ENCODE measurements at places on chromosomes 11 and 22.

- no peak for DNase-seq
Observed at GRCh38 chr11:116403794-116404461, 368.9 kb downstream of the BUD13 start.

DNA sequence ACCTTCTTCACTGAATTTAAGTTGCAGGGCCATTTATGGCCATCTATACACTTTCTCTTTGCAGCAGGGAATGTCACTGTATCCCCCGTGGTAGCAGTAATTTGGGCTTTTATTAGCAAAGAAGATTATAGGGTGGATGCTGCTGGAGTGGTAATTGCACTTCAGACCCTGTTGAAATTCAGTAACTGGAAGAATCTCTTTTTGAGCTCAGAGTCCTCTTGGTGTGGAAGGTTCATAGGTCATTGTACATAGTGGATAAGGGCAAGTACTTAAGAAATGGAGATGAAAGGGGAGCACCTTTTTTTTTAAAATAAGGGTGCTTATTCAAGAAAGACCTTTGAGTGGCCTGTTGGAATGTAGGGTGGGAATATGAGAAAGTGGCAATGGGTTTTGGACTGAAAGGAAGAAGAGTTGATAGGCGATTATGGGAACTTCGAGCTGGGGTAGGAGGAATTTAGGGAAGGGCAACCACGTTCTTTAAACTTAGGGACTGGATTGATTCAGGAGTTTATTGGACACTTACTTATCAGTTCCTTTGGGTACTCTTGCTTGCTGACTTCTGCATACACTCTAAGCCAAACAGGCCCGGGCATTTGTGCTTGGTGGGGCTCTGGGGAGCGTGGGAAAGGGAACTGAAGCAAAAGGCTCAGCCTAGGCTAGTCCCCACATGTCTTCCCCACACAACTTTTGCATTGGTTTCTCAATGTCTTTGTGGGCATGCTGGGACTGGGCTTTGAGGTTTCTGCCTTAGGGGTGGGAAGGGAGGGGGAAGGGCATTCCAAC, 26.5 kb downstream of the CTNND1 start:
- DNase-seq = peak; percentile 96

GRCh38 chr22:45547731-45548130, 45.0 kb downstream of the FBLN1 start:
- no peak for DNase-seq

DNA sequence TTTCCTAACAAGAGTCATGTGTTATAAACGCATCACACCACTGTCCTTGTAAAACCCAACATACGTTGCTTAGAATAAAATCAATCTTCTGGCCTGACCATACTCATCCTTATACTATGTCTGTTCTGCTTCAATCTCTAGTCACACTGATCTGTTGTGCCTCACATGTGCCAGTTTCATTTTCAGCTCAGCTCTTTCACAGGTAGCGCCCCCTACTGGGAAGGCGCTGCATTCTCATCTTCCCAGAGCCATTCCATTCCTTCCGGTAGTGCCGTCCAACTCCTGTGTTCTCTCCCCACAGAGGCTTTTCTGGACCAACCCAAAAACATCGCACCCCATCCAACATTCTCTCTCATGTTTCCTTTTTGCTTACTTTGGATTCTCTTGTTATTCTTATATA, 22.2 kb downstream of the CASP5 start:
- no peak for DNase-seq

GRCh38 chr11:59754859-59755700, at the start of gene STX3:
TSS of gene STX3 (plus strand) at chr11:59755376. CDS start at chr11:59755606, 230 bp downstream.
- peak; percentile 72 for DNase-seq

DNA sequence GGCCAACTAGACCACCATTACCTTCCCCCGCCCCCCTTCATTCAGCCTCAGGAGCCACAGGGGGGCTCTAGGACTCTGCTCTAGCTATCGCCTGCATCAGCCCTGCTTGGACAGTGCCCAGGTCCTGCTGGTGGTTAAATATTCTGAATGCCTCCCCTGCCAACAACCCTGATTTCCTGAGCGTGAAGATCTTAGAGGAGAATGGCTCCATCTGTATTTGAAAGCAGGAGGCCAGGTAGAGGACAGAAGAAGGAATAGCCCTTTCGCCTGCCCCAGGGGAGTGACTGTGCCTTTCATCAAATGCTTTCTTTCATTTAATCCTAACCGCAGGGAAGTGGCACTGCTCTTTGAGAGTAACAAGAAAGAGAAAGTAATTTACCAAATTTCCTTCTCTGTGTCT, 69.2 kb downstream of the ISX start:
- DNase-seq = no peak

DNA sequence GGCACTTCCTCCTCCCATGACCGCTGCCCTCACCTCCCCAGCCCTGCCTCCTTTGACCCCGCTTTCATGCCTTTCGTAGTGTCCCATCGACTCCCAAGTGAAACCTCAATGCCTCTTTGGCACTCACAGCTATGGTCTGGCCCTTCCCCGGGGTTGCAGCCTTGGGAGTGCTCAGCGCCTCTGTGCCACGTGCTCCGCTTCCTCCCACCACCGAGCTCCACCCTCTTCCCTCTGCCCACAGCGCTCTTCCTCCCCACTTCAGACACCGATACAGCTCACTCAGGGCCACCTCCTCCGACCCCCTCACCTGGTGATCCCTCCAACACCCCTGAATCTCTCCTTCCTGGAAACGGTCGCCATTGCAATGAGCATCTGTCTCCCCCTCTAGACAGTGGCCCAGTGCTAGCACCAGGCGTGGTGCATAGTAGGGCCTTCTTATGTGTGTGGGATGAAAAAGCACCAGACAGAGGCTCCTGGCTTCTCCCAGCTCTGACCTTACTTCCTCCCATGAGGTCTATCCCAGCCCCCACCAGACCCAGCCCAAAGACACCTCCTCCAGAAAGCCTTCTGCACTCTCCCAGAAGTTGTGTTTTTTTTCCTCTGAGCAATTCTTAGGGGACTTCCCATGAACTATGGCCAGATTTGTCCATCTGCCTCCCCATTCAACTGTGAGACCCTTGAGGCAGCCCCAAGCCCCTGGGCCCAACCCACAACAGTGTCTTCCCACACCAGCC, 16.4 kb upstream of the SCGB1A1 start:
- no peak for DNase-seq

DNA sequence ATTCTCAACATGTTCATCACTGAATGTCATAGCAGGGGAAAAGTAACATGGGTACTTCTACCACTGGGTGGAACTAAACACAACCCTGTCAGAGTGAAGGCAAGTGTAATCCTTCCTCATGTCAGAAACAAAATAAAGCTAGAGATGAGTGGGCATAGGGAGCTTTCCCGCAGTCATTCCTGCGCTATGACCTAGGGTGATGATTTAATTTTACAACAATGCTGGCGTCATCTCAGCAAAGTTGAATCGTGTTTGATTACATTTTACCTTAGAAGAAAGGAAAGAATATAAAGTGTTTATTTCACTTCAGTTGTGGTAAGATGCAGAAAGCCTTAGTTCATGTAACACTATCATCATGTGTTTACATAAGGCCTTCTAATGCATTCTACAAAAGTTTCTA, 355.6 kb downstream of the METTL15 start:
- no peak for DNase-seq

GRCh38 chr11:125454047-125454446, 42.0 kb downstream of the FEZ1 start:
- no peak for DNase-seq

GRCh38 chr22:50011447-50012210, 936 bp downstream of the IL17REL start:
- DNase-seq = no peak

GRCh38 chr11:132073787-132074186, 703.4 kb downstream of the NTM start:
- no peak for DNase-seq

GRCh38 chr11:70633610-70634009, 235.3 kb downstream of the CTTN start:
- DNase-seq = no peak

- DNase-seq = no peak
Observed at GRCh38 chr22:29882716-29883044, 294 bp upstream of the MTMR3 start.

DNA sequence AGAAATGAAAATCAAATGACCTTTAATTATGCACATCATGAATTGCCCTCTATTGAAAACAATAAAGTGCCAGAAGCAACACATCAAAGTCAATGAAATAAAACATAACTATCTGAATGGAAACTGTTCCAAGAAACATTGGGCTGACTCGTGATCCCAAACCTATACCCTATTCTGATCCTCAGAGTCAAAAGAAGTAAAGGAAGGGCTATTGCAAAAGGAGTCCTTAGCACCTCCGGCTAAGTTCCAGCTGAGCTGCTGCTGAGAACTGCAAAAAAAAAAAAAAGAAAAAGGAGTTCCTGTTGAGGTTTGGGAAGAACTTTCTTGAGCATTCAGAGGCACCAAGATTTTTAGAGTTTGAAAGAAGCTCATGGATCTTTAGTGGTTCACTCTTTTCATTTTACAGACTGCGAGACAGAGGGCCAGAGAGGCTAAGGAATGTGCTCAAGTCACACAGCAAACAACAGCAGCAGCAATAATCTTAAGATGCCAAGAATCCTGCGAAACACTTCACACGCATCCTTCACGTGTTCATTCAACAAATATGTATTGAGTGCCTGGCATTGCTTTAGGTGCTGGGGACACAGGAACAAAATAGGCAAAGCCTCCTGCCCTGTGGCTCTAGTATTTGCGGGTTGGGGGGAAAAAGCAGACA, 841 bp upstream of the TMPRSS13 start:
- DNase-seq = no peak

DNA sequence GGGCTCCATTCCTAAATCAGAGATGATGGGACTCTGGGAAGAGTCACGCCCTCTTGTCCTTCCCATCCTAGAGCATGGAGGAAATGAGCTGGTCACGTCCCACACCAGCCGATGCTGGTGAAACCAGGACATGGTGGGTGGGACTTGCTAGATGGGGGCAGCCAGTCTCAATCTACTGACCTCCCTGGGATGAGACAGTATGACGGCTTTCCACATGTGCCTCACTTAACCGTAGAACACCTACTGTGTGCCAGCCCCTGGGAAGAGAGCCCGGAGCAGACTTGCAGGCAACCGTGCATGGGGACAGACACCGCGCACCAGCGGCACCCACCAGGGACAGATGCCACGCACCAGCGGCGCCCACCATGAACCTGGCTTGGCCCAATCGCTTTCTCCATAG, 3.8 kb downstream of the OSBPL5 start:
- no peak for DNase-seq

DNA sequence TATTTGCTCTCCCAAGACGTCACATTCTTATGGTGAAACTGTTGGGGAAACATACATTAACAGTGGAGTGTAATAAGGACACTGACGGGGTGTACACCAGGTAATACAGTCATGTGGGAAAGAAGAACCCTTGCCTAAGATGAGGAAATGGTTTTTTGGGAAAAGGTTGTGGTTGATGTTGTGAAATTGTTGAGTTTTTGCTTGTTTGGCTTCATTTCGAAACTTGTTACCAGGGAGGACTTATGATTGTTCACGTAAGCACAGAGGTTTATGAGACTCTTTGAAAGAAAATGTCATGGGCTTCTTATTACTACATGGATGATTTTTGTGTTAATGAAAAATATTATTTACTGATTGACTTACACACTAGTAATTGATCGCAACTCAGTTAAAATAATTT, 16.8 kb downstream of the ANO3 start:
- no peak for DNase-seq

DNA sequence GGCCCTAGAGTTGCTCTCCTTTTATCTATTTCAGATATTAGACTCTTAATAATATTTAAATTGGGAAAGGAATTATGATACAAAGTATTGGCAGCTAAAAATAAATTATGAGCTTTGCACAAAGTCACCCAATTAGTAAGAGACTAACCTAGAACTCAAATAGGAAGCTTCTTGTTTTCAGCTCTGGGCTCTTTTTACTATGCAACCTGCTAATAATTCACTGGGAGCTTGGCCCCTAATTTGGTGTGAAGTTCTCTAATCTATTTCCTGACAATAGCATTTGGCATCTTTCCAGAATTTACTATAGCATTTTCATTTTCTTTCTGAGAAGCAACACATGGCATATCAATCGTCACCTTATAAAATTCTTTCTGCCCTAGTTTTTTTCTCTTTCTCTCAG, 727.7 kb upstream of the ANO5 start:
- DNase-seq = no peak

Data from foreskin keratinocyte (primary cell).